ENCODE measurements at places on chromosomes 6 and 20.

DNA sequence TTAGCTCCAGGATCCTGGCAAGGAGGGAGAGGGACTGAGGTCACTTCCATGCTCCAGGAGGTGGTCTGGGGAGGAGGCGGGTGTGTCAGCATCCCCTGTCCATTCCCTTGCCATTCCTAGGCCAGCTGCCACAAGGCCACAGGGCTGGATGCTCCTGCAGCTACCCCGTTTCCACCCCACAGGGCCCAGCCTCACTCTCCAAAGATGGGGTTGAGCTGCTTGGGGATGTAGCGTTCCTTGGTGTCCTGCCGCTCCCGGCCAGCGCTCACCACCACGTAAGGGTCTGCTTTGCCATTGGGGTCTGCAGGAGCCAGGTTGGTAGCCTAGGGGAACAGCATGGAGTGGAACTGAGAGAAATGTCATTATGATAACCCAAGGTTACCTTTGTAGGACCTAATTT lies 23.0 kb downstream of the ERGIC3 start:
- no peak for DNase-seq

DNA sequence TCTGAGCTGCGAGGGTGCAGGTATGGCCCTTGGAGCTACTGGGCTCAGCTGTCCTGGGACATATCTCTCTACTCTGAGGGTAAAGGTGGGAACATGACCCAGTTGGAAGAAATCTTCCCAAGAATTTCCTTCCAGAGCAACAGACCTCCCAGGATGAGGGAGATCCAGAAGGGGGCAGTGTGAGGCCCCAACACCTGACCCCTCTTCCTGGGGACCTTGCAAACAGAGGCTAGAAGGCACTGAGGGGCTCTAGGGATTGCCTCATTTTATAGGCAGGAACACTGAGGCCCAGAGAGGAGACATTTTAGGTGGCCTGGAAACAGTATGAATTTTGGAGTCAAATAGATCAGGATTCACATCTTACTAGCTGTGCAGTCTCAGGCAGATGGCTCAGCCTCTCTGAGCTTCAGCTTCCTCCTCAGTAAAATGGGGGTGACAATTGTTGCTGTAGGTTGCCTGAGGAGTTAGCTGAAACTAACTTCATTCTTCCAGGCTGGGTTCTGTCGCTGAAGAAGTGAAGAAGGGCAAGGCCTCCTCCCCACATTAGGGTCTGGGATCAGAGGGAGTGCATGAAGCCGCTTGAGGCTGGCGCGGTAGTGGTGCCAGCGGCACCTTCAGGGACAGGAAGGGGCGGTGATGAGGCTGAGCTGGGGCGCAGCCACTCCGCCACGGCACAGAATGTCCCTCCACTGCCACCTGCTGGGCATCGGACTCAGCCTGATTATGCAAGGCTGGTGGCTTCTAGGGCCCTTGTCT lies 11.4 kb downstream of the KCNK17 start:
- peak; percentile 84 for DNase-seq

DNA sequence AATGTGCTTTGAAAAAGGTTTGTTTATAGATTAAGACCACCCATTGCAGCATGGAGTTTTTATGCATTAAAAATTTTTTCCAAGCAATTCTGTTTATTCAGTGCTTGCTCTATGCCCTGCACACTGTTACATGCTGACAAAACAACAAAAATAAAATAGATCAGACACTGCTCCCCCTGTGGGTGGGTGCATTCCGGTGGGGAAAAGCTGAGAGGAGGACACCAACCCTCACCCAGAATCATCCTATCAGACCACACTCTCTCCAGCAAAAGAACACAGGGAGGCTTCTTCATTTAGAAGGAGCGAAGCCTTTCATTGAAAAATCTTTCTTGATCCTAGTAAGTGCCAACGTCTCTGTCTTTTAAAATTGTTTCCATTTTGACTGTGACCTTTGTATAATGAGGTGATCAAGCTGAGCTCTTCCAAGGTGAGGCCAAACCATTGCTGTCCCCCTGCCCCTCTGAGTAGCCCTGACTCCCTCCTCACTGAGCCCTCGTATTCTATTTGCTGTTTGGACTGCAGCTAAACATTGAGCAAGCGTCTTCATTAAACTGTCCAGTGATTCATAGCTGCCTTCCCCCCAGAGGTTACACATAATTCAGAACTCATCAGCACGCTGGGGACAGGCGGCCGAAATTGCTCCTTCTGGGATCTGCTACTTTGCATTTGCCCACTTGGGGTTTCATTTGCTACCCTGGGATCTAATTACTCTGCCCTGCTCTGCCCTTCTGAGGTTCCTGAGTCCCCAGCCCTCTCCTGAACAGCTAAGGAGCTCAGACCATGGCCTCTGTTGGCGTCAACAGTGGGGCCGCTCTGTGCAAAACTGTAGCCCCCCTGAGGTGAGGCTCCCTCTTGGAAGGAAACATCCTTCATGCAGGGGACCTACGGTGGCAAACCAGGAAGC lies 102.4 kb downstream of the F13A1 start:
- no peak for DNase-seq

DNA sequence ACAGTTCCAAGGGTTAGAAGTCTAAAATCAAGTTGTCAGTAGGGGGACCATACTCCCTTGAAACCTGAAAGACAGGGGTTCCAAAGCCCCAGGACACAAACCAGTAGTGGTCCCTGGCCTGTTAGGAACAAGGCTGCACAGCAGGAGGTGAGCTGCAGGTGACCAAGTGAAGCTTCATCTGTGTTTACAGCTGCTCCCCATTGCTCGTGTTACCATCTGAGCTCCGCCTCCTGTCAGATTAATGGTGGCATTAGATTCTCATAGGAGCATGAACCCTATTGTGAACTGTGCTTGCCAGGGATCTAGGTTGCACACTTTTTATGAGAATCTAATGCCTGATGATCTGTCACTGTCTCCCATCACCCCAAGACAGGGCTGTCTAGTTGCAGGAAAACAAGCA lies 25.3 kb upstream of the SIM1 start:
- DNase-seq: no peak

DNA sequence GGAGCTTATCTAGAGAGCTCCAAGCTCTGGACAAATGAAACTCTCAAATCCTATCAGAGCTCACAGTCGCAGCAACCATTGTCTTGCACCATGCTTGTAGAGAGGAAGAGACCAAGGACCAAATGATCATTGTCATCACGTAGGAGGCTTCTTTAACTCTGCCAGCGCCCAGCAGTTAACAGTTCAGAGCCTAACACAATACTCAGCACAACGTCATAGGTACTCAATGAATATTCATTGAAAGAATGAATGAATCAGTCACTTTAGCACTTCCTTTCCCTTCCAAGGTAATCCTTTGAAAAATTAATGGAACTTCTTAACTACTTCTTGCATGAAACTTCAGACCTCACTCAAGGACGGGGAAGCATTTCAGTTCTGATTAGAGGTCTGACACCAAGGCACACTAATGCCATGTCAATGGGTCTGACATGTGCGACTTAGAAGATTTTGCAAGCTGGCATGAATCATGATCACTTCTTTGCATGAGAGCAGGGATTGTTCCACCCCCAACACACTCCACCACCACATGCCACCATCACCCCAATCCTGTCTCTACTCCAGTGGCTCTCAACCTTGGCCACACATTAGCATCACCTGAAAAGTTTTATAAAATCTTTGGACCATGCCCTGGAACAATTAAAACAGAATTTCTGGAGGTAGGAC lies 45.1 kb downstream of the KHDC1L start:
- DNase-seq: no peak

- DNase-seq: no peak
These were observed 18.9 kb upstream of the ADGRF5 start for GRCh38 chr6:46940433-46941226.

DNA sequence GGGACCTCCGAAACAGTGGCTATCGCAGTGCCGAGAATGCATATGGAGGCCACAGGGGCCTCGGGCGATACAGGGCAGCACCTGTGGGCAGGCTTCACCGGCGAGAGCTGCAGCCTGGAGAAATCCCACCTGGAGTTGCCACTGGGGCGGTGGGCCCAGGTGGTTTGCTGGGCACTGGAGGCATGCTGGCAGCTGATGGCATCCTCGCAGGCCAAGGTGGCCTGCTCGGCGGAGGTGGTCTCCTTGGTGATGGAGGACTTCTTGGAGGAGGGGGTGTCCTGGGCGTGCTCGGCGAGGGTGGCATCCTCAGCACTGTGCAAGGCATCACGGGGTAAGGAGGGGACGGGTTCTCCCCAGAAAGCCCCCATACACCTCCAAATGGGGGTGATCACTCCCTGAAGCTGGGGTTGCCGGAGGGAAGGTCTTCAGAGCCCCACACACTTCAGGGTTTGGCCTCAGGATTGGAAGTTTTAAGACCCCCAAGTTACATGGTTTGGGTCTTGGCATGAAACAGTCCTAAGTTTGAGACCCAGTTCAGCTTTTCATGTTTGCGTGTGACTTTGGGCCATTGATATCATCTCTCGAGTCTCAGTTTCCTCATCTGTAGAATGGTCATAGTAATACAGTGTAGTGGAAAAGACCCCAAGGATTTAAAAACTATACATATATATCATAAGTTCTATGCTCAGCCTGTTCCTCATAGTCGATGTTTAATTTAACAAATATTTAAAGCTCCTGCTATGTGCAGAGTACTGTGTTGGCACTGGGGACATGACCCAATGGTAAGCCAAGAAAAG lies 4.3 kb downstream of the BPIFB4 start:
- no peak for DNase-seq

GRCh38 chr20:24746351-24746685 lies 202.8 kb upstream of the CST7 start:
- DNase-seq: no peak

- no peak for DNase-seq
These were observed 81.9 kb downstream of the GJA10 start for GRCh38 chr6:89975991-89976693.

DNA sequence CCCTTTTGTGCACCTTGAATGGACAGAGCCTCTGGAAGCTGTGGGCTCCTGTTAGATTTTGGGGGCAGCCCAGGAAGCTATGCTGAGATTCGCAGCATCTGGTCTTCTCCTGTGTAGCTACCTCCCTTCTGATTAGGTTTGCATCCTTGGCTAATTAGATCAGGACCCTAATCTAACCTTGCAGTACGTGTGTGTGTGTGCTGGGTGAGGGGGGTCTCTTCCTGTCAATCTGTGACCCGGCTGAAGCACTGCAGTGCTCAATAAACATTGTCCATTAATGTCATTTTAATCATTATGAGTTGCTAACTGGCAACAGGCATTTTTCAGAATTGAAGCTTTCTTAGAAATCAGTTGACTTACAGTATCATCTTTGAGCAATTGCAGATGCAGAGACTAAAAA lies 229.1 kb upstream of the STXBP5 start:
- no peak for DNase-seq

- no peak for DNase-seq
These were observed 67.1 kb downstream of the LAMP5 start for GRCh38 chr20:9581509-9581908.

DNA sequence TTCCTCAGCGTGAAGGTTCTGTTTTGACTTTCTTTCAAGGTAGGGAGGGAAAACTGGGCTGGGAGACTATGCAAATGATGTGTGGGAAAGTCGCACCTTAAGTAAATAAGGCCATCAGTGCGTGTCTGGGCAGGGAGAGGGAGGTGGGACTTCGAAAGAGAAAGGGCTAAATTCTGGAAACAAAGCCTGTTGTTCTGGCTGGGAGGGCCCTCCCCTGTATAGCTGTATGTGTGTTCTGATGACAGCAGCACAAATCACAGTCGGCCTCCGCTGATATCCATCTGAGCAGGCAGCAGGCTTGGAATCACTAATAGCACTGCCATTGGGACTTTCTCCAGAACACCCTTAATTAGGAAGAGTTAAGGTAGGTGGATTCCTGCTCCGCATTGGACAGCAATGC lies 19.2 kb downstream of the JAG1 start:
- no peak for DNase-seq

- no peak for DNase-seq
These were observed 345.2 kb upstream of the RSPO3 start for GRCh38 chr6:126773112-126773805.

DNA sequence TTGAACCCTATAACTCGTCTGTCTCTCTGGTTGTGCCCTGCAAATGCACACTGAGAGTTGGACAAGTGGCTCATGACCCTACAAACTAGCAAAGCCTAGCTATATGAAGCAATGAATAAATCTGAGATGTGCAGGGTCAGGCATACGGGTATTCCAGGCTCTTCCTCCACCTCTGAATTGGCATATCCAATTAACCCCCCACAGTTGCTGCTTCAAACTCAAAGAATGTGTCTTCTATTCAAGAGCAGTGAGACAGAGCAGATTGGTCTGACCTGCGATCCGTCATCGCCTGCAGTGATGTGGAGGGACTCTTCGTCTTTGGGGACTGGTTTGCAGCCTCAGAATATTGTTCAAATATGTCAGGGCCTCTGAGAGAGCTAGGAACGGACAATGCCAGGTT lies 59.8 kb downstream of the LAMP5 start:
- no peak for DNase-seq

GRCh38 chr20:728256-728944 lies 39.9 kb downstream of the SLC52A3 start:
- DNase-seq: peak; percentile 37

DNA sequence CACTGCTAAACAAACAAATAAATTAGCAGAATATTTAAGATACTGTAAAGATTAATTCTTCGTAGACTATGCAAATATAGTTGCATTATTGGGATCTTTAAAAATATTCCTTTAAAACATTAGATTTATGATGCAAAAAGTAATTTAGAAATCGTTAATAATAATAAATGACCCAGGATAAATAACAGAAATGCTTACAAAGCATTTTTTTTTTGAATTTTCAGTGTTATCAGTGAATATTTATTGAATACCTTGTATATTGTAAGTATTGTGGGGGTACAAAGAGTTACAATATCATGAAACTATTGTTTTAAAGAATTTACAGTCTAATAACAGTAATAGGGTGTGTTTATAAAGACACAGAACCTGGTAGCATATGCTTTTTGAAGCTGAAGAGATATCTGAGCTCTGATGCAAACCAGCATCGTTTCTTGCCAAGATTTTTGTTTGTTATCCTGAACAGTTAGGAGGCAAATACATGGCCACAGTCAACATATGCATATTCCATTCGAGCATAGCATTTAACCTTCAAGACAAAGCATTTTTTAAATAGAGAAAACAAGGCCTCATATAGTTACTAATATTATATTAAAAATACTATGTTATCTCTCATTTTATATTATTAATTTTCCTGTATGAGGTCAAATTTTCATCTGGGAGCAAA lies 487.2 kb downstream of the PHF3 start:
- no peak for DNase-seq

- no peak for DNase-seq
These were observed 103.1 kb downstream of the BMP2 start for GRCh38 chr20:6870559-6870958.

- no peak for DNase-seq
These were observed 102.5 kb downstream of the PPP1R14C start for GRCh38 chr6:150245148-150245935.

- DNase-seq: no peak
These were observed 112.3 kb upstream of the SYNDIG1 start for GRCh38 chr20:24357177-24357576.

DNA sequence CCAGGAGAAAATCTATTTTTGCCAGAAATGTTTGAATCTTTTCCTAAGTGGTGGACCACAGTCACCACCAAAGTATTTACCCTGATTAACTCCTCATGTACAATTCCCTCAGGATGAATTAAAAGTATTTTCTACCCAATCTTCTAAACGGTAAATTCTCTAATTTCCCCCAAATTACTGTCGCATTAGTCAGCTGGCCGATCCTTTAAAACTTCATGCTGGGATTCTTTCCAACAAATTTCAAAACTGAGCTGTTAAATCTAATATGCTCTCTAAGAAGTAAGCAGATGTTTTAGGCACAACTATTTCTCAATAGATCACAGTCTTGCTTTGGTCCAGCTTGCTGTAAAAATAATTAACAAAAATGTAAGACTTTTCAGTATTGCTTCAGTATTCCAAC lies 447.2 kb downstream of the FRK start:
- DNase-seq: no peak
